Liver (tissue), 10 donors: ENCODE measurements at places on chromosomes 7 and 10. TPM values are rescaled to one million over a fixed set of nuclear protein-coding genes. Genes with fewer than 3 reads are reported as not detected.

DNA sequence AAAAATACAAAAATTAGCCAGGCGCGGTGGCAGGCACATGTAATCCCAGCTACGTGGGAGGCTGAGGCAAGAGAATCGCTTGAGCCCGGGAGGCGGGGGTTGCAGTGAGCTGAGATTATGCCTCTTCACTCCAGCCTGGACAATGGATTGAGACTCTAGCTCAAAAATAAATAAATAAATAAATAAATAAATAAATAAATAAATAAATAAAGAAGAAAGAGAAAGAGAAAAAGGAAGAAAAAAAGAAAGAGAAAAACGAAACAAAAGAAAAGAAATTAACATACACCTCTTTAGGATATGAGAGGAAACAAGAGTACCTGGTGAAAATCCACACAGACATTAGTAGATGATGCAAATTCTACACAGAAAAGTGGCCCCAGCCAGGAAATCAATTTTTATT, 713.7 kb upstream of the POT1 start:
- no peak for DNase-seq

- no peak for DNase-seq
Measured at GRCh38 chr7:37751096-37751495, 67.5 kb downstream of the GPR141 start.

DNA sequence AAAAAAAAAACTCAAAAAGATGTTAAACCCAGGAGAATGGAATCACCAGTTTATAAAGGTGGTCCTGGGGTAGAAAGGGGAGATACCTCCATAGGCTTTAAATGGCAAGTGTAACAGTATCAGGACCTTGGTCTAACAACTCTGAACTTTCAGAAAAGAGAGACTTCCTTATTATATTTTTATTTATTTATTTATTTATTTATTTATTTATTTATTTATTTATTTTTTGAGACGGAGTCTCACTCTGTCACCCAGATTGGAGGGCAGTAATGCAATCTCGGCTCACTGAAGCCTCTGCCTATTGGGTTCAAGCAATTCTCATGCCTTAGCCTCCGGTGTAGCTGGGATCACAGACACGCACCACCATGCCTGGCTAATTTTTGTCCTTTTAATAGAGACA, 12.4 kb downstream of the HIBADH start:
- no peak for DNase-seq

DNA sequence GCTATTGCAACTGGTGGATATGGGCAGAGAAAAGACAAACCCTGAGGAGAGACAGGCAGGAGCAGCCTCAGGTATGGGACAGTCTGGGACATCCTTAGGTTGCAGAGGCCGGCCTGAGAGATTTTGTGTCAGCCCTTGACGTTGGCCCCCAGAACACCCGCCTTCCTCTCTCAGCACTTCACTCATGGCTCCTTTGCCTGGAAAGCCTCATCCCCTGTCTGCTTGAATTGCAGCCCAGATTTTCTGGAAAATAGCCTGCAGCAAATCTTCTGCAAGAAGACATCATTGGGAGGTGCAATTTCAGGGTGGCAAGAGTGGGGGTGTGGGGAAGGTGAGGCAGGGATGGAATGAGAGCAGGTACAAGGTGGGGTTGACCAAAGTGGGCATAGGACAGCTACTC, 2.2 kb upstream of the FRMD4A start:
- DNase-seq = no peak

DNA sequence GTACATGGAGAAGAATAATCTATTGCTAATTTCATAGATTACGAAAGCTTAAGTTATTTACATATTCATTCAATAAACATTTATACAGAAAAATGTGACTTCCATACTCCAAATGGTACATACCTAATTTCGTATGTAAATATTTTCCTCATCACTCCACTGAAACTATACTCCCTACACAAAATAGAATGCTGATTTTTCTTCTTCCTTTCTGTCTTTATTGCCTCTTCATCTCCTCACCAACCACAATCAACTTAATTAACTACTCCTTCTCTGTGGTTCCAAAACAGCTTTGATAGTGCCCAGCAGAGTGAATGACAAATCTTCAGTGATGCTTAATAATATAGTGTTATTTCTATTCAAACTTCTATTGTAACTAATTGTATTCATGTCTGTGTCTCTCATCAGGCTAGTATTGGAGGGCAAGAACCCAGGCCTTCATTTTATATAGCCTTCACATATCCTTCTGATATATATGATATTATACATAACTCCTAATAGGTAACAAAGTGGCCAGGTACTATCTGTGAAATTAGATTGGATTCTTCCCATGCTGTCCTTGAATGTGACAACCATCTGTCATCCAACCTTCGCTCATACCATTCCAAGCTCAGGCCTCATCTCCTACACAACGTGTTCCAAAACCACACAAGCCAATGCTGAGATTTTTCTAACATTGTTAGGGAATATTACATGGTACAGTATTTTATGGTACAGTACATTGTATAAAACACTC, 5.3 kb downstream of the ITGB1 start:
- no peak for DNase-seq

- DNase-seq = no peak
Measured at GRCh38 chr10:81995254-81995653, 120.3 kb downstream of the NRG3 start.

GRCh38 chr7:105820363-105821066, 55.9 kb downstream of the ATXN7L1 start:
- DNase-seq = no peak

Gene SLC18A2
- total RNA-seq = 1.8 TPM
